ENCODE measurements at places on chromosomes 16 and 17.

- peak; percentile 39 for DNase-seq
These were observed 621 bp downstream of the KCNJ2 start for GRCh38 chr17:70169709-70170597.

GRCh38 chr17:29000973-29001372 is 4.9 kb downstream of the SEZ6 start:
- DNase-seq, result no peak

- peak; percentile 10 for DNase-seq
These were observed 90.7 kb upstream of the SMIM36 start for GRCh38 chr17:55601874-55602364.

- DNase-seq, result no peak
These were observed 36.2 kb downstream of the YPEL2 start for GRCh38 chr17:59367657-59368045.

GRCh38 chr17:20206591-20206990 is 197.4 kb downstream of the SPECC1 start:
- DNase-seq, result no peak

DNA sequence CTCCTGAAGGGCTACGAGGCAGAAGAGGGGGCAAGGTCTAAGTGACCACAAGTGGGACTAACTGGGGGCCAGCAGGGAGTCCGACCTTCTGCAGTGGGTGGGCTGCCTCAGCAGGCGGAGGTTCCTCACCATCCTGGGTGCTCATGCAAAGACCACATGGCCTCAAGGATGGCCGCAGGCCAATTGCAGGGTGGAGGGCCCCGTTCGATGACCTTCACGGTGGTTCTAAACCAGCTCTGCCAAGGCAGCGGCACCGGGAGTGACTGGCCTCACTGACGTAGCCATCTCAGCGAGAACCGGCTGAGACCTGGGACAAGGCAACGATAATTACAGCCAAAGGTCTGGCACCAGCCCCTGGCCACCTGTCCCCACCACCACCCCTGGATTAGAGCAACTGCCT is 5.7 kb downstream of the SMIM5 start:
- DNase-seq, result no peak

DNA sequence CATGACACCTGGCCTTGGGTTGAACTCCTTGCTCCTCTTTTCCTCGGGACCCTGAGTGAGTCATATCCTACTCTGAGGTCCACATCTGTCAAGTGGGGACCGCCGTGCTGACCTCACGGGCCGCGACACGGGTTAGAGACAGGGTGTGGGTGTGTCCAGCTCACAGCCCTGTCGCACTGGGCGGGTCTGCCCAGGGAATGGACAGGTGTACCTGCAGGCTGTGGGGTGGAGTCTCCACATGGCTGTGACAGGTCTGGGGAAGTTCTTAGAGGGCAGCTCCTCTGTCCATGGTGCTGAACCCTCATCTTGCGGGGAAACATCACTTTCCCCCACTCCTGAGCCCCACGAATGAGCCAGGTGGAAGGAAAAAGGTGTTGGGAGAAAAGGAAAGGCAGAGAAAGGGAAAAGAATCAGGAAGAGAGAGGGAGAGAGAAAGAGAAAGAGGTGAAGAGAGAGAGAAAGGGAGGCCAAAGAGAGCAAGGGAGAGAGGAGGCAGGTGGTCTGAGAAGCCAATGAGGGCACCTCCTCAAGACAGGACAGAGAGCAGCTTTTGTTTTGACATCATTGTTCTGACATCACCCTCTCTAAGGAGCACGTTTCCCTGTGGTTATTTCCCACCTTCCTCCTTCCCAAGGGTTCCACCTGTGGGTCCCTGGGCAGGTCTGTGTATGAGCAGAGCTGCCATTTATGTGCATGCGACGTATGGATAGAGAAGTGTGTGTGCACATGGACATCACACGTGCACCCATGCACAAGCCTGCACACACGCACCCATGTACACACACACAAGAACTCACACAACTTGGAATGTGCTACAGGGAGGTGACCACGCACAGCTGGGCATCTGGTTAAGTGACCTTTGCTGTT is 32.6 kb upstream of the CBFA2T3 start:
- DNase-seq, result no peak

DNA sequence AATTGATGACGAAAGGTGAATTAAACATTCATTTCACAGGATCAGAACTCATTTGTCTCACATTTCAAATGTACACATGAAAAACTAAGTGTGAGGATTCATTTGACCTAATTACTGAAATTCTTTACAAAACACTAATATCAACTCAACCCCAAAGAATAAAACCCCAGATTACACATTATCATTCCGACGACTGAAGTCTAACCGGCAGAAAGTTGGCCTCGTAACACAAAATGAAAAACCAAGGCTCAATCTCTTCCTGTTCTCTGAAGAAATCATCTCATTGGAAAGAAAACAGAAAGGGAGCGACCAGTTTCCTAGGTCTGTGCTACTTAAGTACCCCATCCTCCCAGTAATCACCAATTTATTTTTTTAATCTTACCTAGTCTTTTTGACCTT is 1.8 kb downstream of the JPT1 start:
- no peak for DNase-seq
